ENCODE measurements at places on chromosomes 7 and 10.

DNA sequence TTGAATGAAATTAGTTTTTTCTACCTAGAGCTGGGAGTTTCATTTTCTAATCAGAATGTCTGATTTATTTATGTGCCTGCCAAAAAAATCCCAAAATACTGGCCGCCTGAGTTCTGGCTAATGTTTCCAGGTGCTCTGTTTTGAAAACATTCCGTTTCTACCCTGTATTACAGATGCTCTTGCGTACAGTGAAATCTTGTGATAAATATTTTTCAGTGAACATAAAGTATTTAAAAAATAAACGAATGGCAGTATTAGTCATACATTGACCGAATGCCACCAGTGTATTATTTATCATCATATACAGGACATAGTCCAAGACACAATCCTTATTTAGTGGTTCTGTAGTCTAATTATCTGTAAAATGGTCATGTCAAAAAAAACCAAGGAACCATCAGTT, 102.8 kb downstream of the KAT6B start:
- DNase-seq = no peak

- no peak for DNase-seq
These were observed 56.5 kb downstream of the MMRN2 start for GRCh38 chr10:86900955-86901354.

DNA sequence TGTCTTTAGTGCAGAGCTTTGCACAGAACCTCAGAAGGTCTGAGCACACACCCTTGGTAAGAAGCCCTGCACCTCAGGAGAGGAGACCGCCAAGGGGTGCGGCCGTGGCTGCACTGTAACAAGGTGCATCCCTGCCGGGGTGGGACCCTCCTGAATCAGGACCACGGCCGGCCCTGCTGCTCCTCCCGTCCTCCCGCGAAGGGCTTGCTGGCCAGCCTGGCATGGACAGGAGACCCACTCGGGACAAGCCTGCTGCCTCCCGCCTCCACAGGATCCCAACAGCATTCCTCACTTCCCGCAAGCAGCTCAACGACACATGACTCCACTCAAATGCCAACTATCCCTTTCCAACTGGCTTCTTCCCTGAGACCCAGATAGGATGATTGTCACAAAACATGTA, 12.8 kb downstream of the WDR86 start:
- no peak for DNase-seq

DNA sequence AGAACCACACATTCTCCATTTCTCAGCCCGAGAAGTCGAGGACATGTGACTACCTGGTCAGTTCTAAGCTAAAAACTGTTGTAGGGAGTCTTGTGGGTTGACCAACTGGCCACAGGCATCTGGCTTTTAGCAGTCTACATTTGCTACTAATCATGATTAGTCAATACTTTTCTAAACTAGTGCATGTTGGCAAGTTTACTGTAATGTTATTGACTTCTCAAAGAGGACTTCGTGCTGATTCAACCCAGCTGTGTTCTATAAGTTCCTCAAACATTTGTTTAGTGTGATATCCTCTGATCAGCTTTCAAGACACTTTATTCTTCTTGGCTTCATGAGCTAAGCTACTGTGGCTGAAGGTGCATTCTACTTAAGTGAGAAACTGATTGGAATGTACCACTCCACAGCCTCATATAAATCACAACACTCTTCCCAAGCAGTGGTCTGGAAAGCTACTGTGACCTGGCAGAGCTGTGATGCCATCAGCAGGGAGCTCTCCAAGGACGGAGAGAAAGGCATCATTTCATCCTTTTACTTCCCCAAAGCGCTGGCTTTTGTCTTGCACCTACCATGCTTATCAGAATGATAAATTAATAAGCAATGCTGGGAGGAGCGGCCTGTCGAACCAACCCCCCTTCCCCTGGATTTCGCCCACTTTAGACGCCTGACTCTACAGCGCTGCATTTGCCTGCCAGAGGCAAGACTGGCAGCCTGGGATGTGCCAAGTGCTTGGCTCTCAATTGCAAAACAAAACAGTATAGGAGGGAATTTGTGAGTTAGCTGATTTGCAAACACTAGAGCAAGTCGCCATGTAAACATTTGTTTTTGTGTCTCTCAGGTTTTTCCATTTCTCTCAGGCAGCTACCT, 206.7 kb upstream of the PLXNA4 start:
- DNase-seq = no peak

DNA sequence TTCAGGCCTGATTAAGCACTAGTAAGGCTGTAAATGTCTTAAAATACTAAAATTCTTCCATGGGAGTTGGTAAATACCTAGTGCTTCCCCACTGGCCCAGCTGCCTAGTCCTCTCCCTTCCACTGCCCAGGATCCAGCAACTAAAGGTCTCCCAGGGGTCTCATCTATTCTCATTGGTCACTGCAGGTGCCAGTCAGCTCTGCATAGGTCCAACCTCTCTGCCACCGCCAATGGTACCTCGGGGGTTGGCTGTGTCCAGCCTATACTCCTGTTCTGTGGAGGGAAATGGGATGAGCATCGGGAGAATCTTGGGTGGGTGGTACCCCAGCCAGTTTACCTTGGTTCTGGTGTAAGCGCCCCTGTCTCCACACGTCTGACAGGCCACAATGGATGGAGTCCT, 6.1 kb upstream of the CREB5 start:
- DNase-seq = no peak

- no peak for DNase-seq
These were observed 40.4 kb downstream of the CNNM1 start for GRCh38 chr10:99369551-99369950.

GRCh38 chr7:5216931-5217330, 26.9 kb downstream of the WIPI2 start:
- no peak for DNase-seq

GRCh38 chr10:5963591-5963990, 13.8 kb downstream of the IL15RA start:
- no peak for DNase-seq

GRCh38 chr10:7338469-7338868, 72.4 kb downstream of the SFMBT2 start:
- DNase-seq = no peak

- DNase-seq = no peak
These were observed 5.3 kb downstream of the ESYT2 start for GRCh38 chr7:158824028-158824427.

- DNase-seq = no peak
These were observed 703.5 kb upstream of the SEMA3D start for GRCh38 chr7:85890244-85890811.

GRCh38 chr7:75649462-75649861, 89.3 kb downstream of the HIP1 start:
- DNase-seq = no peak

GRCh38 chr10:10233229-10233628, 784.4 kb upstream of the CELF2 start:
- no peak for DNase-seq

DNA sequence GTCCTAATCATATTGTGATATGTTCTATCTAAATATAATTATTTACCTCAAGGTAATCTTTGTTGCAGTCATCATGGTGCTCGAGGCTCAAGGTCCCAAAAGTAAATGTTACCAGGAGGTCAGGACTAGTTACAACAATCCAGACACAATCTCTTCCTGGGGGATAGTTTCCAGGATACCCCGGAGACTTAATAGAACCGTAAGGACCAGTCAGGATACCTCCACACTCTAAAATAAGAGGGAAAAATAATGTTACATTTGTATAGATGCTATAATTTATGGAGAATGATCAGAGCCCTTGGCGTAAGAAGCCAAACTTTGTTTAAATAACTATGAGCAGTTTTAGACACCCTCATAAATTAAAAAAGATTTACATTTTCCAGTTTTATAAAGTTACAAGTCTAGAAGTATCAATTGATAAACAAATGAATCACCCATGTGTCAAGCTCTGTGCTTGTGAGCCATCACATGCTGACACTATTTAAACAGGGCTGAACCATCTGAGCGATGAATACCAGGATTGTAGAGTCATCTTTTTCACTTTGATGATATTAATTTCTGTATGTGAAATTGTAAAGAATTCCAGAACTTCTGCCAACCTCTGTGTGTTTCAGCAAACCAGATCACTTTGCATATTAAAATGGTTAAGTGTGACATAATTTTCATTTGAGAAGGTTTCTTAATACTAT, 41.3 kb downstream of the CUBN start:
- no peak for DNase-seq

DNA sequence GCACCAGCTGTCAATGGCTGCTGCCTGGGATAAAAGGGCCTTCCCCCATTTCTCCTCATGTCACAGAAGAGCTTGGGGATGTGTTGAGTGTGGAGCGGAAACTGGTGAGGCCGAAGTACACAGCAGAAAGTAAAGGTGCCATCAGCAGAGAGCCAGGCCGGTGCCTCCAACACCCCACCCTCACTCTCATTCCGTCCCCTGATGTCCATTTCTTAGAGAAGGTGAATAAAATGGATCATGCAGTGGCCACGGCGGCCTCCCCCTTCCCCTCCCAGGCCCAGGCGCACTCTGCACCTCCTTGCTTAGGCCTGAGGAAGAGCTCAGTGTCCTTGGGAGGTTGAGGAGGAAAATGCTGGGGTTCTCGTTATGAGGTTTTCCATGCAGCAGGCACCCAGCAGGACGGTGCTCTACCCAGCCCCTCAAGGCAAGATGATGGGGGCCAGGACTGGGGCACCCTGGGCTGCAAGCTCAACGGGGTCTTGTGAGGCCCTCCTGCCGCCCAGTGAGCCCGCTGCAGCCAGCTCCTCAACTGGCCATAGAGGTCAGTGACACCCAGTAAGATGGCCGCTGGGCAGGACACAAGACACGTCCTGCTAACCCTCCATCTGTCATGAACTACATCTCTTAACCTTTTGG, 163.9 kb downstream of the ADARB2 start:
- no peak for DNase-seq

DNA sequence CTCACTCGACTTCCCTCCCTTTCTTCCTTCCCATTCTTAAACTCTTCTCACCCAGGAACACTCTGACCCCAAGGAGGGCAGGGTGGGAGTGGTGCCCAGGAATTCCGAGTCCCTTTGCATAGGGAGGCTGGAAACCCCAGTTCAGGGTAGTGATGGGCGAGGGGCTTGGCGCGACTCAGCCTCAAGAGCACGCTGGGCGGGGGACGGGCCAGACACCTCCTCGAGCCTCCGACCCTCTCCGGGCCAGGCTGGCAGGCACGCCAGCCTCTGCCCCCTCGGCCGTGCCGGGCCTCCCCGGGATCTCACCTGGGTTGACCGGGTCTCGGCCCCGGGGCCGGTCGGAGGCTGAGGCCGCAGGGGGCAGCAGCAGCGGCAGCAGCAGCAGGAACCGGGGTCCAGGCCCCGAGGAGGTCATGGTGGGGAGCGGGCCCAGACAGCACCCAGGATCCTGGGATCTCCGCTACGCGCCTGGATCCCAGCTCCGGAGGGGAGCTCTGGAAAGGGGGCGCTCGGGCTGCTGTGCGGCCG, 457 bp downstream of the PLOD3 start:
- DNase-seq = no peak

- no peak for DNase-seq
These were observed 43.3 kb upstream of the ANLN start for GRCh38 chr7:36346260-36346831.
